Activated T-helper 2 cell treated with anti-CD3 and anti-CD28 coated beads, Interferon-gamma antibody, Interleukin-2, Interleukin-4, amounts not matched to agents 10 μg/mL and 5 μg/mL and 100 μg/mL, durations not matched to agents 14 hours and 24 hours and 36 hours (primary cell): ENCODE measurements at places on chromosomes 16 and 17. TPM values are rescaled to one million over a fixed set of nuclear protein-coding genes. Genes with fewer than 3 reads are reported as not detected.
A peak's percentile ranks its signal among the peaks of the same experiment; 100 is the strongest.

- no peaks in the 10 kb centered on the region for H3K27me3 ChIP-seq
- no peaks in the 10 kb centered on the region for H3K36me3 ChIP-seq
- DNase-seq, result peak; percentile 11
- H3K27ac ChIP-seq, result no peak overlapping the region
- peaks cover 6% of the 10 kb centered on the region for H3K4me1 ChIP-seq
Measured at GRCh38 chr17:81090361-81091136, 55.6 kb downstream of the BAIAP2 start.

Gene RTN4RL1
- 0.25 and 0.51 TPM in 2 replicates for total RNA-seq

DNA sequence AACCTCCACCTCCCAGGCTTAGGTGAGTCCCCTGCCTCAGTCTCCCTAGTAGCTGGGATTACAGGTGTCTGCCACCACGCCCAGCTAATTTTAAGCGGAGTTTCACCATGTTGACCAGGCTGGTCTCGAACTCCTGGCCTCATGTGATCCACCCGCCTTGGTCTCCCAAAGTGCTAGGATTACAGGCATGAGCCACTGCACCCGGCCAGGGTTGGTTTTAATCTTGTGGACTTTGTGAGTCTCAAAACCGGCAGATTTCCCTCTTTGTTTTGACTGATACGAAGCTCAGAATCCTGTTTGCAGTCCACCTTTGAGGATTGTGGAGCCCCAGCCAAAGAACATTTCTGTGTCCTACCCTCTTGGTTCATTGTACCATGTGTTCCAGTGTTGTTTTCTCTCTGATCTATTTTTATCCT lies 16.4 kb upstream of the CPSF4L start:
- H3K27ac ChIP-seq, result no peak overlapping the region
- no peak for DNase-seq
- no peaks in the 10 kb centered on the region for H3K27me3 ChIP-seq
- no peaks in the 10 kb centered on the region for H3K36me3 ChIP-seq

Gene TBX4
- not detected in 2 replicates for total RNA-seq

Gene NPIPA5
- 13.8 and 16.0 TPM in 2 replicates for total RNA-seq

DNA sequence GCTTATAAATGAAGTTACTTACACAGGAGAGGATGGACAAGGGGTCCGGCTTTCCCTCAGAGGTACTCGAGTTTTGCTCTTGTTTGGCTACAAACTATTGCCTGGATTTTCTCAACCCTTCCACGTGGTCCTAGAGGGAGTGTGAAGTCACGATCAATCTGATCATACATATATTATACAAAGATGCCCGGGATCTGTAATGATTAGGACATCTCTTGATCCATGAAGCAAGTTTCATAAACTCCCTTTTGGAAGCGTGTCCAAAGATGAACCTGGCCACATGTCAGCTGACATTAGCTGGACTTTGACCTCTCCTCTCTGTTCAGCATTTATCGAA lies 2.3 kb upstream of the CDH11 start:
- H3K36me3 ChIP-seq, result no peaks in the 10 kb centered on the region
- H3K27me3 ChIP-seq, result peaks cover 25% of the 10 kb centered on the region
- H3K4me3 ChIP-seq, result no peak overlapping the region
- no peaks in the 10 kb centered on the region for H3K4me1 ChIP-seq

Gene ABCC12
- total RNA-seq, result not detected in 2 replicates

GRCh38 chr16:75111961-75112733 lies 4.4 kb downstream of the LDHD start:
- no peaks in the 10 kb centered on the region for H3K27me3 ChIP-seq
- peaks cover 34% of the 10 kb centered on the region for H3K4me1 ChIP-seq
- no peak overlapping the region for H3K27ac ChIP-seq
- H3K36me3 ChIP-seq, result peaks cover 11% of the 10 kb centered on the region
- H3K4me3 ChIP-seq, result no peak overlapping the region

DNA sequence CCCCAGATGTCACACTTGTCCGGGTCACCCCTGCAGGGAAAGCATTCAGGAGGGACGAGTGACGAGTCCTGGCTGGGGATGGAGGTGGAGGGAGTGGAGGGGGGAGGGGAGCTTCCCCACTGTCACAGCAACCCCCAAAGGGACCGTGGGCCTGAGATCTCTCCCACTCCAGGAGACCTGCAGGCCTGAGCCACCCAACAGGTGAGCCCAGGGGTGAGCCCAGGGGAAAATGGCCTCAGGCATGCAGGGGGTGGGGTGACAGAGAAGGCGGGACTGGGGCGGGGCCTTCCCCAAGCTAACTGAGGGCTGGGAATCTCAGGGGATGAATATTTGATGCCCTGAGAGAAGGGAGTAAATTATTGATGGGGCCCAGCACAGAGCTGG lies 2.4 kb downstream of the USH1G start:
- no peaks in the 10 kb centered on the region for H3K36me3 ChIP-seq
- peaks cover 36% of the 10 kb centered on the region for H3K27me3 ChIP-seq
- no peak for DNase-seq
- H3K27ac ChIP-seq, result no peak overlapping the region
- H3K4me3 ChIP-seq, result no peak overlapping the region

- no peak overlapping the region for H3K4me3 ChIP-seq
- no peak overlapping the region for H3K27ac ChIP-seq
- H3K4me1 ChIP-seq, result peaks cover 1% of the 10 kb centered on the region
Measured at GRCh38 chr17:57962279-57963148, 7.3 kb upstream of the CUEDC1 start.

Gene CYGB
- total RNA-seq, result not detected in 2 replicates

DNA sequence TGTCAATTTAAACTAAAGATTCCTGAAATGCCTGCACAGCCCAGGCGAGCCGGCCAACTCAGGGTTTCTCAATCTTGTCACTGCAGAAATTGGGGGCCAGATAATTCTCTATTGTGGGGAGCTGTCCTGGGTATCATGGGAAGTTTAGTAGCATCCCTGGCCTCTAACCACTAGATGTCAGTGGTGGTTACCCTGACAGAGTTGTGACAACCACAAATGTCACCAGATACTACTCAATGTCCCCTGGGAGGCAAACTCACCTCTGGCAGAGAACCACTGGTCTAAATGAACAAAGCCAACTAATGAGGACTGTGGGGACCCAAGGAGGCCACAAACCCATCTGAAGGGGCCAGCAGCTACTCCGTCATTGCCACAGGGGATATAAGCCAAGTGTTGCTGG lies 90.9 kb downstream of the MYH11 start:
- peaks cover 5% of the 10 kb centered on the region for H3K27me3 ChIP-seq
- no peak overlapping the region for H3K27ac ChIP-seq
- H3K4me3 ChIP-seq, result no peak overlapping the region
- peak; percentile 15 for DNase-seq

GRCh38 chr16:49832177-49832576 lies 23.7 kb downstream of the ZNF423 start:
- DNase-seq, result no peak
- H3K4me3 ChIP-seq, result no peak overlapping the region
- no peaks in the 10 kb centered on the region for H3K4me1 ChIP-seq
- H3K27ac ChIP-seq, result no peak overlapping the region

Gene MPO
- not detected in 2 replicates for total RNA-seq

DNA sequence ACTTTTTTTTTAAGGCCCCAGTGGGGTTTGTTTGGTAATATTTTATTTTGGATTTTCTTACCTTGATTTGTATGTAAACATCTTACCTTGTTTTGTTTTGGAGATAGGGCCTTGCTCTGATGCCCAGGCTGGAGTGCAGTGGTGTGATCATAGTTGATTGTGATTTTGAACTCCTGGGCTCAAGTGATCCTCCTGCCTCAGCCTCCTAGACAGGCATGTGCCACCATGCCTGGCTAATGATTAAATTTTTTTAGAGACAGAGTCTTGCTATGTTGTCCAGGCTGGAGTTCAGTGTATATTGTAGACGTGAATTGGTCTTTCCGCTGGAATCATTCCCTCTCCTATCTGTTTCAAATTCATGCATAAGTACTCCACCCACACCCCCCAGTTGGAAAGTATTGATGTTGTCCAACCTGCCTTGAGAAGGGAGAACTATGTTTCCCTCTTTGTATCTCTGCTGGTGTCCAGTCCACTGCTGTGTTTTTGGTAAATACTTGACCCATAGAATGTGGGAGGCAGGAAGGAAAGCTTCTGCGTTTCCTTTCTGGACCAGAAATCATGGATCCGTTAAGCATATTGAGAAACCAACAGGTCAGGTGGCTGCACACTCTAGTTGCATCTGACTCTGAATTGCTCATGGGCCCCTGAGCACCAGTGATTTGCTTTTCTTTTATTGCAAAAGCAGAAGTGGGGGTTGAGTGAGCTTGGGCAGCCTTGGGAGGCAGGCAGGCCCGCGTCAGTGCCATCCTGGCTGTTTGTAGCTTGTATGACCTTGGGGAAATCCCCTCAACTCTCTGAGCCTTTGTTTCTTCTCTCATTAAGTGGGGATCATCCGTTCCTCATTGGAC lies 25.0 kb downstream of the RMI2 start:
- H3K27ac ChIP-seq, result no peak overlapping the region
- no peaks in the 10 kb centered on the region for H3K36me3 ChIP-seq
- H3K27me3 ChIP-seq, result no peaks in the 10 kb centered on the region
- peaks cover 11% of the 10 kb centered on the region for H3K4me1 ChIP-seq
- no peak for DNase-seq

DNA sequence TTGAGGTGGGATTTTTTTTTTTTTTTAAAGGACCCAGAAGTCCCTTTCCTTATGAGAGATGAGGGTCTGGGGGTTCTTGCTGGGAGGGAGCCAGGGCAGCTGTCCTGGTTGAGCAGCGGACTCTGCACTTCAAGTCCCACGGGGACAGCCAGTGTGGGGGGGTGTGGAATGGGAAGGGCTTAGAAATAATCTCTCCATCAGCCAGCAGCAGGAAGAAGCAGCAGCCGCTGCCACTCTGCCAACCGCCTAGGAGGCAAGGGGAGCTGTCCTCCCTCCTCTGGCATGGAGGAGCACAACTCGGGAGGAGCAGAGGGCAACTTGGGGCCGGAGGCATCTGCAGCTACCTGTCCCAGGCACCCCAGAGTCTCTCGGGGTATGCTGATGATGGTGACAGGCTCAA lies at the start of gene KCNG4:
Gene KCNG4, minus strand, starts transcription at position 104 of the 400 bp plus-strand sequence. CDS start 2,527 bp downstream, outside the sequence.
- no peak for DNase-seq
- H3K27ac ChIP-seq, result no peak within 1 kb of the TSS
- no peaks in the 10 kb centered on the region for H3K4me1 ChIP-seq
- H3K4me3 ChIP-seq, result no peak within 1 kb of the TSS

GRCh38 chr17:78865682-78866390 lies 25.2 kb upstream of the USP36 start:
- H3K36me3 ChIP-seq, result no peaks in the 10 kb centered on the region
- peaks cover 6% of the 10 kb centered on the region for H3K27me3 ChIP-seq
- no peak overlapping the region for H3K4me3 ChIP-seq
- DNase-seq, result peak; percentile 54
- no peaks in the 10 kb centered on the region for H3K4me1 ChIP-seq

Gene CALB2
- not detected in 2 replicates for total RNA-seq

Gene GUCY2D
- total RNA-seq, result not detected in 2 replicates

- no peak for DNase-seq
- H3K4me3 ChIP-seq, result peak overlapping the region; percentile 52
- H3K36me3 ChIP-seq, result peaks cover 79% of the 10 kb centered on the region
Measured at GRCh38 chr16:56999409-57000270, 10.3 kb downstream of the NLRC5 start.

DNA sequence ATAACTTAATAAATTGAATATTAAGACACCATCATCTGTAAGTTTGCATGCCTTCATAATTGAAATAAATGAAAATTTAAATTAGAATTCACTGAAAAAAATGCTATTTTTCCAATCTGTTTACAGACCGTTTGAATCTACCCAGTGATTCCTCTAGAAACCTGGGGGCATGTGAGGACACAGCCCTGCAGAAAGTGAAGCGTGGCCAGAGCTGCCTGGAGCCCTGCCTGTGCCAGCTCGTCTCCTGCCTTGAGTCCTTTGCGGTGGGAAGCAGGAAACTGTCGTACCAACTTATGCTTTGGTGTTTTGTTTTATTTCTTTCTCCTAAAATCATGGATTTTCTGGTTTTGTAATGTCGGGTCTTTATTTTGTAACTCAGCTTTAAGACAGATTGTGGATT lies 67.8 kb upstream of the FA2H start:
- H3K27ac ChIP-seq, result no peak overlapping the region
- H3K27me3 ChIP-seq, result no peaks in the 10 kb centered on the region
- no peaks in the 10 kb centered on the region for H3K4me1 ChIP-seq
- no peak overlapping the region for H3K4me3 ChIP-seq
- no peak for DNase-seq

- no peaks in the 10 kb centered on the region for H3K27me3 ChIP-seq
- H3K36me3 ChIP-seq, result peaks cover 70% of the 10 kb centered on the region
- H3K4me1 ChIP-seq, result peaks cover 16% of the 10 kb centered on the region
- no peak for DNase-seq
- H3K4me3 ChIP-seq, result no peak overlapping the region
Measured at GRCh38 chr17:41971721-41972523, 5.3 kb downstream of the CNP start.

DNA sequence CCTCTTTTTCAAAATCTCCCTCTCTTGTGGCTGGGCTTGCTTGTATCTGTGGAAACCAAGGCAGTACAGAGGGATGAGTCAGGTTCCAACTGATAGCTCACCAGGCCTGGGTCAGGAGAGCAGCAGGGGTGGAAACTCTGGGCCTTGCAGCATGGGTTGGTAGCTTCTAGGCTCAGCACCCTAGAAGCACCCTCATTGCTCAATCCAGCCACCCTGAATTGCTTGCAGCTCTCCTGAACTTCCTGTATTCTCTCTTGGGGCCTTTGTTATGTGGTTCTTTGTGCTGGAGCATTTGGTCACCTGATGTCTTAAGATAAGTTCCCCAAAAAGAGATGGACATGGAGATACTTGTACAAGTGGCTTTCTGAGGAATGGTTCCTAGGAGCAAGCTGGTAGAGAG lies 169.4 kb downstream of the IRX5 start:
- DNase-seq, result no peak
- no peak overlapping the region for H3K4me3 ChIP-seq
- H3K27me3 ChIP-seq, result no peaks in the 10 kb centered on the region
- no peaks in the 10 kb centered on the region for H3K4me1 ChIP-seq

Gene ADAT1
- total RNA-seq, result 45.3 and 54.0 TPM in 2 replicates

- peaks cover 19% of the 10 kb centered on the region for H3K36me3 ChIP-seq
- peak overlapping the region; percentile 69 for H3K4me3 ChIP-seq
- H3K27me3 ChIP-seq, result no peaks in the 10 kb centered on the region
Measured at GRCh38 chr17:35878361-35878760, 1.8 kb downstream of the CCL5 start.

DNA sequence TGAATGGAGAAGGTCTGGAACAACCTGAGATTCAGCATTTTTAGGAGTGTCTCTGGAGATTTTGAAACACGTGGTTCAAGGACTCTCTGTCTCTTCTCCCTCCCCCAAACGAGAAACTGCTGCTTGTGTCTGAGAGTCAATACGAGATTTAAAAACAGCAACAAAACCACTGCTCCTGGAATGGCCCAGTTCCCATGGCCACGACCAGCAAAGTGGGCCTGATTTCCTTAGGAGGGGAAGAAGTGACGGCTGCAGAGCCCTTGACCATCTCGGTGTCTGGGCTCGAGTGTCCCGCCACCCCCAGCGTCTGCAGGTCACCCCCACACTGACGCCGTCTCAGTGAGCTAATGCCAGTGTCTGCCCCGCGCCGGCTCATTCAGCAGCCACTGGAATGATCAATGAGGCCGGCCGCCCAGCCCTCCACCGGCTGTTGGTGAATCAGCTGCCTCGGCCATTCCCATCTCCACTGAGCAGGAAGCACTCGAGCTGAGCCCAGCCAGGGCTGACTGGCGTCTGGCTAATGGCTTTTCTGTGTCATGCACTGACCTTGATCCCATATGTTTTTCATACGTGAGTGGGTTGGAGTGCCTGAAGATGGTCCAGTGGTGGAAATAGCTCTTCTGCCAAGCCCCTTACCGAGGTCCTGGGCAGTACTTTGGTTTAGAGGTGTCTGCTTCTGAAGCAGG lies 151.8 kb downstream of the PITPNC1 start:
- H3K36me3 ChIP-seq, result no peaks in the 10 kb centered on the region
- H3K27ac ChIP-seq, result no peak overlapping the region
- no peaks in the 10 kb centered on the region for H3K4me1 ChIP-seq
- no peak for DNase-seq
- no peaks in the 10 kb centered on the region for H3K27me3 ChIP-seq
- H3K4me3 ChIP-seq, result no peak overlapping the region
